Cerebellum (tissue), 4 donors: ENCODE measurements at places on chromosomes 4 and X.

- peak; percentile 66 for DNase-seq
Measured at GRCh38 chr4:152106781-152107321, 346.0 kb upstream of the GATB start.

GRCh38 chr4:180913750-180914149, 1329.5 kb upstream of the TENM3 start:
- DNase-seq, result no peak

GRCh38 chrX:152637649-152638442, at the start of gene GABRQ:
GABRQ (plus strand) TSS chrX:152637895; CDS start chrX:152638203, 308 bp downstream.
- peak; percentile 1 for DNase-seq

DNA sequence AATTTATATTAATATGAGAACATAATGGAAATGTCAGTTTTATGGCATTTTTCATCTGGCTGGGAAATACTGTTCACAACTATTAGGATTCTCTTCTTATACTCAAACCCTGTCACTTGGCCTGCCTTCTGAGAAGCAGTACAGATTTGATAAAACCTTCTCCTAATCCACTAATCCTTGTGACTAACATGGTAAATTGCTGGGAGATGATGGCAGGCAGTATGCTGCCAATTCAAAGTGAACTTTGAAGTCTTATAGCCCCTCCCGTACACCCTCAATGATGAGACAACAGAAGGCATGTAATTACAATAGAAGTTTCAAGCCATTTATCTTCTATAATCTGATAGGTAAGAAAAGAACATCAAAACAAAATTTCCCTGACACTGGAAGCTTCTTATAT, 36.9 kb downstream of the PAQR3 start:
- no peak for DNase-seq

DNA sequence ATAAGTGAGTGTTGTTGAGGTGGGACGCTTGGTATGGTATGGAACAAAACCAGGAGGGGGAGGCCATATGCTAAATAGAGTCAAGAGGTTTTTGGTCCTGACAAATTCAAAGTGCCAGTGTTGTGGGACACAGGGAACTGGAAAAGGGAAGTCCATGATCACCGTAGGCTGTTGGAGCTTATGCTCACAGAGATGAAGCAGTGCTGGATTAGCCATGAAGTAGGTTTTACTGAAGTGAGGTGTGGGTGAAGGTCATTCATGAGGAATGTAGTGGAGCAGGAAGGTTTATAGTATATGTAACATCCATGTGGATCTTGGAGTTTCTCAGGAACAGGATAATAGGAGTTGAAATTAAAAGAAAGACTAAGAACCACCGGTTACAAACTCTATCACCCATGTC, 256.1 kb upstream of the PITX2 start:
- no peak for DNase-seq

GRCh38 chr4:53376900-53377299, 541 bp upstream of the FIP1L1 start:
- DNase-seq, result no peak

DNA sequence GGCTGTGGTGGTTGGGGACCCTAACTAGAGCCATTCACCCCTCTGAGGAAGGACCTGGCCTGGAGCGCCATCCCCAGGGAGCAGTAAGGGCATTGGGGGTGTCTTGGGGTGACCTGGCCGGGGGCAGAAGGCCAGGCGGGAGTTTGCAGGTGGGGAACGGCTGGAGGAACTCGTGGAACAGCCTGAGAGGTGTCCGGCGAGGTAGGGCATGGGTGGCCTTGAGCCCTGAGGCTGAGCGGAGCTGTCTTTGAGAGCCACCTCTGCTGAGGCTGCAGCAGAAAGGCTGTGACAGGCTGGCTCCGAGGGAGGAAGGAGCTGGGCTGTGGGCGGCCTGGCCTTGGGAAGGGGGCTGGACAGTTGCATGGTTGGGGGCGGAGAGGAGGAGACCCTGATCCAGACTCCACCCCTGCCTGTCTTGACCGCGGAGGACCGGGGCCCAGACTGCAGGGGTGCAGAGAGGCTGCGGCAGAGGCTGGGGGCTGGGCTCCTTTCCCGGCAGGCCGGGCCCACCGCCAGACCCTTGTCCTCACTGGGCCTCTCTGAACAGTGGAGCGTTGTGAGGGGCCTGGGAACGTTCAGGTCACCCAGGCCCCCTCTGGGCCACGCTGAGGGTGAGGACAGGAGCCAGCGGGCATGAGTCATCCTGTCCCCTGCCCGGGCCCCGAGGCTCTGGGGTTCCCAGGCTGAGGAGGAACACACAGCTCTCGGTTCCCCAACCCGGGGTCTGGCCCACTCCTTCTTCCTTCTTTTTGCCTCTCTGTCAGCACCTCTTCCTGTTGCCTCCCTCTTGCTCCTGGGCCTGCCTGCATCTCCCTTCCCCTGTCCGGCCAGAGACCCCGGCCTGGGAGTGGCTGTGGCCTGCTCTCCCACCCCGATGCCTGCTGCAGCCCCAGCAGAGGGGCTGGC, 8.1 kb downstream of the SH3BP2 start:
- no peak for DNase-seq

GRCh38 chr4:132056496-132056895, 1092.6 kb upstream of the PCDH10 start:
- no peak for DNase-seq

- DNase-seq, result no peak
Measured at GRCh38 chr4:34723605-34724004, 1520.7 kb downstream of the ARAP2 start.

DNA sequence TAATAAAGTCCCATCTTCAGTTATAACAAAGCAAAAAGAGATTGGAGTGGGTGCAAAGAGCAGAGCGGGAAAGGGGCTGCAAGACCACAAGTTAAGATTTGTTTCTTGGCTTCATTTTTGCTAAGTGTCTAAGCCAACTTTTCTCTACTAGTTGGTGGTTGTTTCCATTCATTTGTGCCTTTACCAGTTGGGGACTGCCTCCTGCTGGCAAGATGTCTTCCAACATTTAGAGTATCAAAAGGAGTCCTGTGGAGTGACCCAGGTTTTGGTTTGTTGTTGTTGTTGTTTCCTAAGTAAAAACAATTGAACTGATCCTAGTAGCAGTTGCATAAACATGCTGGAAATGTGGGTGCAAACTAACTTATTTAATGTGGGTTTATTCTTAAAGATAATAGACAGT, 121.1 kb downstream of the SPATA18 start:
- DNase-seq, result no peak

DNA sequence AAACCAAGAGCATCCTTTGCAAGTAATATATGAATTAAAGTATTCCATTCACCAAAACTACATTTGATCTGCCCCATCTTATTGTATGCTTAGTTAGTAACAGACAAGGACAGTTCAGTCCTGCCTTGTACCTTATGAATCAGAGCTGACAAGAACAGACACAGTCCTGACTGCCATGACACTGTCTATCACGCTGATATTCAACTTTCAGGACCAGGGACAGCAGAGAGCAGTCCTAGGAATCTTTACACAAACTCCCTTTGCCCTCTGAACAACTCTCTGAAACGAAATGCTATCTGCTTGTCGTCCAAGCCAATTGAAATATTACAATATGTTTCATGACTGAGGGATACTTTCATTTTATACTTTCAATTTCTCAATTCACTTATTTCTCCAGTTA, 268.6 kb upstream of the VCX start:
- DNase-seq, result no peak

GRCh38 chrX:9566150-9566621, 101.3 kb downstream of the TBL1X start:
- peak; percentile 59 for DNase-seq

GRCh38 chrX:12936947-12937346, 30.5 kb downstream of the TLR8 start:
- no peak for DNase-seq

DNA sequence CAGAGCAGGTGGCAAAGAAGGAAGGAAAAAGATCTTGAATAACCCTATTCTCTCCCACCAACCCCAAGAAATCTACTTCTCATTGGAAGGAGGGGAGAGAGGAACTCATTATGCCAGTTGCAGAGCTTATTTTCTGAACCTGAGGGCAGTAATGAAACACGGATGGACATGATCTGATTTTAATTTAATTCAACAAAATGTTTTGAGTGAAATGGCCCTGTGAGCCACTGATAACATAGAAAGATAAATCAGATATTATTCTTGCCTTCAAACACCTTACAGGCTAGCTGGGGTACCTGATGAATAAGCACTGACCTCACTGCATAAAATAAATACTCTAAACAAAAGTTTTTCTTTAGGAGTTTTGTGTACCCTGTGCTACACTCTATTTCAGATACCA, 30.3 kb downstream of the DAPP1 start:
- no peak for DNase-seq

GRCh38 chr4:93780080-93780479, 48.5 kb upstream of the ATOH1 start:
- no peak for DNase-seq
